ENCODE measurements at places on chromosomes 3 and 15. TPM values are rescaled to one million over a fixed set of nuclear protein-coding genes. Genes with fewer than 3 reads are reported as not detected.
A peak's percentile ranks its signal among the peaks of the same experiment; 100 is the strongest.

- DNase-seq = no peak
Measured at GRCh38 chr3:71132995-71133730, 450.4 kb downstream of the FOXP1 start.

DNA sequence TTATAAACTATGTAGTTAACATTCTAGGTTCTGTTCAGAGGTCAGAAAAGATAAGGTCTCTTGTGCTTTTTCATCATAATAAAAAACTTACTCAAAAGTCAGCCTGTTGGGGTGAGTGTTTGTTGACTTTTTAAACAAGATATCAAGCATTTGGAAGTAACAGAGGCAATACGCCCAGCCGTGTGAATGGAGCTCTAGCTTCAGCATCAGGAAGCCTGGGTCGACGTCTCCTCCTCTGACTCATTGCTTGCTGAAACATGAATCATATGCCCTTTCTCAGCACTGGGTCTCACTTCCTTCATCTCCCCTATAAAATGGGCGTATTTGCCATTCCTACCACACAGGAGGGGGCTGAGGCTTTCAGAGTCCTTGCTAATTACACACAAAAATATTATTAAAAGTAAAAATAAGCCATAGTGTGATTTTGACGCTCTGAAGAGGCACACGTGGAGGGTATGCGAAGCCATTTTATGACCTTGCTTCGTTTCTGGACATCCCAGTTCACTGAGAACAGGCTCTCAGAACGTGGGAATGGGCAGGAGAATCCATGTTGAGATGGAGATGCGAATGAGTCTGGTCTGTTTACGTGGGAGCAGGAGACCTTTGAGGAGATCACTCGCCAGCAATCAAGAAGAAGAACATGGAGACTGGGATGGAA is 220.8 kb upstream of the TPRG1 start:
- DNase-seq = peak; percentile 54

- no peak for DNase-seq
Measured at GRCh38 chr3:26271848-26272247, 350.7 kb upstream of the LRRC3B start.

DNA sequence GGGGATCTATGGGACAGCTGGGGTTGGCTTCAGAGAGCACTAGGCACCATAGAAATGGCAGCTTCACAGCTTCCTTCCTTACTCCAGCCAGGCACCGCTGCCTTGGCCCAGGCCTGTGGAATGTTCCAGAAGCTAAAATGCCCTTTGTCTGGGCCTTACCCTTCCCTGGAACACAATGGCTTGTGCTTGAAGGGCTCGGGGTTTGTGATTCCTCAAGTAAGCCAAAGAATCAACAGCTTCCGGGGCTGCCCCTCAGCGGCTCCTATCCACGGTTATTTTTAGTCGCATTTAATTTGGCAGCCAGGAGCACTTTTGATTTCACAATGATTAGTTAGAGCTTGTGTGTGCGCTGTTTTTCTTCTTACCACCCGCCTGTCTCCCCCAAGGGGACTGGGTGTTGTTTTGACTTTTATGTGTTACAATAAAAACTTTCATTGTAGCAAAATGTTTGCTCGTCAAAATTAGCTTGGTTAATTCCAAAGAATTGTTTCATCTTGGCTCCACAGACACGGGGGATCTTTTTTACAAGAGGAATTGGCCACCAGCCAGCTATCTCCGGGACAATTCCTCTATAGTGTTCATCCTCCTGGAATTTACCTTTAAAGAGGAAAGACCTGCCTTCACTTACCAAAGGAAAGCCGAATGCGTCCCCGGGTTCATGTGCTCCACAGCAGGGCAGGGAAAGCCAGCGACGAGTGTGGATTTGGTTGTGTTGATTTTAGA is 73.8 kb downstream of the TLE3 start:
- no peak for DNase-seq

- DNase-seq = no peak
Measured at GRCh38 chr3:2984005-2984830, 126.0 kb downstream of the IL5RA start.

GRCh38 chr15:90701048-90701447 is 16.1 kb upstream of the BLM start:
- DNase-seq = no peak

GRCh38 chr3:138434276-138434874 is at the start of gene ESYT3:
ESYT3 (plus strand) TSS chr3:138434616; CDS start chr3:138434799, 183 bp downstream.
- no peak for DNase-seq

GRCh38 chr15:66294157-66294931 is 976 bp downstream of the DIS3L start:
- DNase-seq = no peak

- no peak for DNase-seq
Measured at GRCh38 chr15:93070132-93070531, 18.9 kb downstream of the RGMA start.

- DNase-seq = no peak
Measured at GRCh38 chr3:46393011-46393410, 13.9 kb downstream of the CCR5AS start.

GRCh38 chr3:18295171-18295920 is 129.8 kb downstream of the SATB1 start:
- DNase-seq = no peak

- no peak for DNase-seq
Measured at GRCh38 chr3:129553719-129554118, 10.7 kb downstream of the H1-8 start.

DNA sequence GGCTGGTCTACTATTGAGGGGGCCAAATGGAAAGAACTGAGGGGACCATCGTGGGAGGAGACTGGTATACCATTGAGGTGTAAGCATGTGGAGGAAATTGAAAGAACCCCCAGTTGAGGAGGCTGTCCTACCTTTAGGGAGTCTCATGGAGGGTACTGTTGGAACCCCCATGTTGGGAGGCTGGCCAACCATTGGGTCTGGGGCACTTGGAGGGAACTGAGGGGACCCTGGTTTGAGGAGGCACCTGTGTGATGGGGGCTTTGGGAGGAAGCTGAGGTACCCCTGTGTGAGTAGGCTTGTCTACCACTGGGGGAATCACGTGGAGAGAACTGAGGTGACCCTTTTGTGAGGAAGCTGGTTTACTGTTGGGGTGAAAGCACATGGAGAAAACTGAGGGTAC is 157.5 kb downstream of the FBLN2 start:
- no peak for DNase-seq

GRCh38 chr3:122795674-122796195 is 866 bp downstream of the SLC49A4 start:
- DNase-seq = no peak

- no peak for DNase-seq
Measured at GRCh38 chr15:64791401-64791800, 16.0 kb upstream of the RBPMS2 start.

DNA sequence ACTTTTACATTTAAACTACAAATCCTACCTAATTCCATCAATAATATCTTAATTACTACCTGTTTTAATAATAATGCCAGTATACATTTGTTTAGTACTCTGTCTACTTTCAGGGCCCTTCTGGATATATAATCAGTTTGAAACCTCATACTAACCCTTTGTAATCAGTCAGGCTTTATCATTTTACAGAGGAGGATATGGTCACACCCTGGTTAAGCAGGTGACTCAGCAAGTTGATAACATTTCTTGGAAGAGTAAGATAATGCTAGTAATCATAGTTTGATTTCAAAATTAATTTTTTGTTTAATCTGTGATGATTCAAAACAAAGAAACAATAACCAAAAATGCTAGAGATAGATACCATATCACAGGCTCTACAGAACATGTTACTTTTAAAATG is 208.2 kb upstream of the MANF start:
- no peak for DNase-seq

GRCh38 chr3:89223188-89223587 is 115.8 kb downstream of the EPHA3 start:
- DNase-seq = no peak

GRCh38 chr3:55454611-55455010 is 32.5 kb downstream of the WNT5A start:
- DNase-seq = no peak

- DNase-seq = no peak
Measured at GRCh38 chr15:45199136-45199810, 11.5 kb upstream of the SHF start.

- no peak for DNase-seq
Measured at GRCh38 chr3:186318135-186318534, 43.9 kb downstream of the DGKG start.

DNA sequence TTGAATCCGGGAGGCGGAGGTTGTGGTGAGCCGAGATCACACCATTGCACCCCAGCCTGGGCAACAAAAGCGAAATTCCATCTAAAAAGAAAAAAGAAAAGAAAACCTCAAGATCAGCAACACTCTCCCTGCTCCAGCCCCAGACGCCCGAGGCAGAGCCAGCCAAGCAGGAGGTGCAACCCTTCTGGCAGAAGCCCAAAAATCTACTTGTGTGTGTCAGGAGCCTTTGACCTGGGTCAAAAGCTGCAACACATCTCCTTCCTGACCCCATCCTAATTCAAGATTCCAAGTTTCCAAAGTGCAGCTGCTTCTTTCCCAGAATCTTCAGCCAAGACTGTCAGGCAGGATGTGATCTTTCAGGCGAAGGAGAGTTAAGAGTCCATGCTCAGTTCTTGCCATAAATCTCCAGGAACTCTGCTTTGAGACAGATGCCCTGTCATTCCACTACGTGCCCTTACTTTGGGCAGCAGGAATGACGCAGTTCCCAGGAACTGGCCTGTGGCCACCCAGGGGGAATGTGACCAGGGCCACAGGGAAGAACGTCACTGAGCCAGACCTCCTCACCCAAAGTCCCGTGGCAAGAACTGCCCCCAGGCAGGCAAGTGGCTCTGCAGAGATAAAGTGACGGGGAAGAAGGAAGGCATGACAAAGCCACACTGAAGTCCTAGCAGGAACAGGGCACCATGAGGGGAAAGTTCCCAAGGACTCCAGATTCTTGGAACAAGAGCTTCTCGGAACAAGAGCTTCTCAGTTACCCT is 39.4 kb downstream of the SH3BP5 start:
- no peak for DNase-seq

GRCh38 chr3:73259856-73260255 is 198.4 kb downstream of the EBLN2 start:
- DNase-seq = no peak

- DNase-seq = no peak
Measured at GRCh38 chr3:134598763-134599545, 51.9 kb downstream of the KY start.

IGSF11 gene
- total RNA-seq = 0.60 TPM

TTC14 gene
- total RNA-seq = 35.8 TPM

SELENOS gene
- total RNA-seq = 98.7 TPM

TMEM212 gene
- not detected for total RNA-seq

ZNF639 gene
- 31.8 TPM for total RNA-seq

SPINK8 gene
- not detected for total RNA-seq

PARP15 gene
- total RNA-seq = 6.8 TPM

NGRN gene
- 55.5 TPM for total RNA-seq

SLC12A1 gene
- total RNA-seq = not detected

DPPA2 gene
- total RNA-seq = not detected
